ENCODE measurements at places on chromosomes 3 and 15. TPM values are rescaled to one million over a fixed set of nuclear protein-coding genes. Genes with fewer than 3 reads are reported as not detected.

DNA sequence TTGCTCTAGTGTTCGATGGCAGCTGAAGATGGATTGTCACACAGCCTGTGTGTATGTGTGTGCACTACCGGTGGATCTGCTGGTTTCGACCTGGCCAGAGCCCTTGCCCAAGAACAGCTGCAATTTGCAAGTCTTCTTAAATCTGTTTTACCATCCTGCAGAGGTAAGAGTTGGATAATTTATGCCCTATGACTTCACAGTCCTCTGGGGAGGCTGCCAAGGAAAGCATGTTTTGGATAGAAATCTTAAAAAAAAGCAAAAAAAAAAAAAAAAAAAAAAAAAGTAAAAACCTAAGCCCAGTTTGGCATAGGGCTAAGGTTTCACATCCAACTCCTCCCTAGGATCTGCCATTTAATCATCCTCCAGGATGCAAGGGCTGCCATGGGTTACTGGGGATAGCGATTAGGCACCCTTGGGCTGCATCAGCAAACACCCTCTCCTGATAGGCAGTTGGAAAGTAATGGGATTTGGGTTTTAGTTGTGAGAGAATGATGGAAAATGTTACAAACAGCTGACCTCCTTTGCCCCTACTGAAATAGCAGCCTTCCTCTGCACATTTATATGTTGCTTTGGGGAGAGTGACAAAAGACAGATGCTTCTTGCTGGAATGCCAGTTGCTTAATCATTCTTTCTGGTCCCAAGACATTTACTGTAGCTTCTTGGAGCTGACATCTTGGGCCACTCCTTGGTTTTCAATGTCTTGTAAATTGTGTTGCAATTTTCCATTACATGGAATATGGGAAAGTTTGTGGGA, 35.4 kb downstream of the CD200R1L start:
- no peak for DNase-seq
- H3K27ac ChIP-seq = no peak overlapping the region
- no peaks in the 10 kb centered on the region for H3K4me1 ChIP-seq
- H3K36me3 ChIP-seq = no peaks in the 10 kb centered on the region

DNA sequence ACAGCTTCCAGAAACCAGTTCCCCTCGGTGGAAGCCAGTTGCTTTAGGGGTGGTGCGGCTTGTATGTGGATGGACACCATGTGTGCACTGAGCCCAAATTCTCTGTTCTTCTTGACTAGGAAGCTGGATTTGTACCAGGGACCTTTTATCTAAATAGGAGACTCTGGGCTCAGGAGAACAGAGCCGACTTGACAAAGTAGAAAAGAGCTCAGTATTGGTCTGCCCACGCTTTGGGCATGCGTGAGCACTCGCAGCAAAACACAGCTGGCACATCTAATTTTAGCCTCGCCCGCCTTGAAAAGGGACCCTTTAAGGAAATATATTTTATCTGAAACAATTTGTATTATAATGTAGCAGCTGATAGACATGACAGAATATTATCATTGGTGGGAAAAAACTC, 1.1 kb upstream of the RBMS3 start:
- no peak overlapping the region for H3K4me3 ChIP-seq
- H3K27me3 ChIP-seq = no peaks in the 10 kb centered on the region
- no peaks in the 10 kb centered on the region for H3K36me3 ChIP-seq
- H3K27ac ChIP-seq = no peak overlapping the region

- no peaks in the 10 kb centered on the region for H3K27me3 ChIP-seq
- no peak overlapping the region for H3K27ac ChIP-seq
- no peak overlapping the region for H3K4me3 ChIP-seq
- no peak for DNase-seq
- H3K36me3 ChIP-seq = no peaks in the 10 kb centered on the region
Measured at GRCh38 chr3:54283470-54283869, 161.1 kb downstream of the CACNA2D3 start.

The SAMMSON gene
- polyA plus RNA-seq = not detected
